ENCODE measurements at places on chromosomes 1 and 21. TPM values are rescaled to one million over a fixed set of nuclear protein-coding genes. Genes with fewer than 3 reads are reported as not detected.

Gene ZBTB8A
- 5.5 TPM for total RNA-seq

Gene TNFAIP8L2
- not detected for total RNA-seq

- no peak for DNase-seq
These were observed 796.2 kb downstream of the PLA2G4A start for GRCh38 chr1:187624812-187625545.

Gene SELE
- total RNA-seq = 4.9 TPM

GRCh38 chr1:205150651-205151428 is 29.1 kb upstream of the RBBP5 start:
- DNase-seq = no peak

- no peak for DNase-seq
These were observed 29.2 kb downstream of the MAPKAPK2 start for GRCh38 chr1:206713910-206714312.

DNA sequence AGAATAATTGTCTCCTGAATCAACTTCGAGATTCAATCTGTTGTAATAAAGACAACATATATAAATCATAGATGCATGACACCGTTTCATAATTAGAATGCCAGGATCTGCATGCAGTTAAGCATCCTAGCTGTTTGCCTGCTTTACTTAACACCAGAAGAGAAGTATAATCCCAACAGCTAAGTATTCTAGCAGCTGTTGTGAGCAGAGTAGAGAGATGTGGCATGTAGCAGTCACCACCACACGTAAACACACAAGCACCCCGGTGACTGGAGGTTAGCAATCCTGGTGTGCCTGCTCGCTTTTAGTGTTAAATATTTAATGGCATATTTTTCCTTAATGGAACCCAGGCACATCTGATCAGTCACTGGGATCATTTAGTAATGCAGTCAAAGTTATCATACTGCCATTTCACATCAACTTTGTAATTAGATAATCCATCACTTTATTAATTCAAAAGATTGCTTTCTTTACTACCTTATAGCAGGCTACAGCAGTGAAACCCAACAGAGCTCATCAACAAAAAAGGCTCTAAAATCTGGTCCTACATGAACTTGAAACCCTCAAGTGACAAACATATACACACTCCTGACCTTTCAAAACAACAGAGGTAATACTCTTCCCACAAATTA is 187.9 kb downstream of the SMYD3 start:
- no peak for DNase-seq

DNA sequence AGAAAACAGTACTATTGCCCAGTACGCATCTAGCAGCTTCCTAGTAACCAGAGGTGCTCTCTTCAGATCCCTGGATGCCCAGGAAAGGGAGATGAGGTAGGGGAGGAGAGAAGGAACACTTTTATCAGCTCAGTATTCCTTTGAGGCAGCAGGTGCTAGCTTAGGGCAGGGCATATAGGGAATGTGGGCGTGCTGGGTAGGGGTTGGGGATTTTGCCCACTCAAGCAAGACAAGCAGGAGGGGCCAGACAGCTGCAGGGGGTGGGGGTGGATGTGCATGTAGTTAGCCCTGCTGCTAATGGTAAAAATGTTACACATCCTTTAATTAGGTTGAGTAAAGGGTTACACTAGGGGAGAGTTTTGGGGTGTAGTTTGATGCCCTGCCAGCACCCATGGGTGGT is 18.1 kb upstream of the AVPR1B start:
- no peak for DNase-seq

GRCh38 chr1:19384772-19385187 is 72.7 kb downstream of the SLC66A1 start:
- DNase-seq = no peak

GRCh38 chr1:165162671-165163241 is 193.8 kb downstream of the LMX1A start:
- DNase-seq = no peak

Gene SGIP1
- total RNA-seq = 45.4 TPM

Gene ADAMTS4
- 15.8 TPM for total RNA-seq

Gene SELENOF
- 214 TPM for total RNA-seq

Gene PIK3CD
- total RNA-seq = 4.2 TPM

- DNase-seq = no peak
These were observed 261.9 kb upstream of the DEPDC1 start for GRCh38 chr1:68758666-68759209.

- no peak for DNase-seq
These were observed 127.6 kb upstream of the CTTNBP2NL start for GRCh38 chr1:112268408-112268807.

- DNase-seq = no peak
These were observed 151.1 kb upstream of the KLHDC7A start for GRCh38 chr1:18329469-18330253.

- DNase-seq = no peak
These were observed 104.7 kb downstream of the DISC1 start for GRCh38 chr1:231731268-231731667.
